ENCODE measurements at places on chromosomes 1 and 21.

DNA sequence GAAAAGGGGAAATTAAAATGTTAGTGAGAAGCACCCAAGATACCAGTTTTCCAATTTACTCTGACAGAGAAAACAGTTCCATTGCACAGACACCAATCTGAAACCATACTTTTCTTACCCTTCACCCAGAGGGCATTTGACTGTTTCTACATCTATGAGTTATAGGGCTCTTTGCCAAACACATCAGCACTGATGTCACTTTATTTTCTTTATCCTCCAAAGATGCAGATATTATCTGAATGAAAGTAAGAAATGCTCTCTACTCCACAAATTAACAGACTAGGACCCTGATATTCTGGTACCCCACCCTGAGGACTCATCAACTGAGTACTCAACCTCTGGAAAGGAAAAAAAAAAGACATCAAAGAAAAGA lies 24.2 kb upstream of the PEX19 start:
- no peak for DNase-seq

DNA sequence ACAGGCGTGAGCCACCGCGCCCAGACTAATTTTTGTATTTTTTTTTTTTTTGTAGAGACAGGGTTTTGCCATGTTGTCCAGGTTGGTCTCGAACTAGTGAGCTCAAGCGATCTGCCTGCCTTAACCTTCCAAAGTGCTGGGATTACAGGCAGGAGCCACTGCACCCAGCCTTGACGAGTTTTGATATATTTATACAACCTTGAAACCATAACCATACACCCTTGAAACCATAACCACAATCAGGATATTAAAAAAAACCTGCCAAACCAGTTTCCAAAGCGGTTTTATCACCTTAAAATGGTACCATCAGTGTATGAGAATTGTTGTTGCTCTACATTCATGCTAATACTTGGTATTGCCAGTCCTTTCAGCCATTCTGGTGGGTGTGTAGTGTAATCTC lies 3.7 kb upstream of the PHACTR4 start:
- no peak for DNase-seq

DNA sequence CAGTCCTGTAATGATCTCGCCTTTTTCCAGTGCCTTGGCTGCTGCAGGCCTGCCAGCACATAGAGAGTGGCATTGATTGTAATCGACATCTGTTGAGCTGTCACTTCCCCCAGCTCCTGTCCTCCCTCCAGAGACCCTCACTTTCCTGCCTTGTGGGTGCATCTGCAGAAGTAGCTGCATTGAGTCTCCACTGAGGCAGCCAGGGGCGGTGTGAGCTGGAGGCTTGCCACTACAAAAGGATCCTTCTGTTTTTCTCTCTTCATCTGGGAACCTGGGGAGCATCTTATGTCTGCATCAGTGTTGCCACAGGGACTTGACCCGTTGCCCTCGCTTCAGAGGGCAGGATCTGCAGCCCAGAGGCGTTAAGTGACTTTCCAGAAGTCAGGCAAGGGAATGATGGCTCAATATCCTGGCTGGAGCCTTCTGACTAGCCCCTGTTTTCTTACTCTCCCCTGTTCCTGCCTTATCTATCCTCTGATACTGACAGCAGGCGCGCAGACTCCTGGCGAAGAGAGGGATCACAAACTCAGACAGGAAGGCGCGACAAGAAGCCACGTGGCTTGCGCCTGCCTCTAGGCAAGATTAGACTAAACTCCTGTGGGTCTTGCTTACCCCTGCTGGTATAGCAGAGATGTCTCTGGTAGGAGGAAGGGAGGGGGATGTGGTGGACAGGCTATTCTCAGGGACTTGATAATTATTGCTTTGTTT lies 13.3 kb upstream of the FMOD start:
- no peak for DNase-seq

- DNase-seq, result no peak
Measured at GRCh38 chr1:232047473-232047872, 420.9 kb downstream of the DISC1 start.

DNA sequence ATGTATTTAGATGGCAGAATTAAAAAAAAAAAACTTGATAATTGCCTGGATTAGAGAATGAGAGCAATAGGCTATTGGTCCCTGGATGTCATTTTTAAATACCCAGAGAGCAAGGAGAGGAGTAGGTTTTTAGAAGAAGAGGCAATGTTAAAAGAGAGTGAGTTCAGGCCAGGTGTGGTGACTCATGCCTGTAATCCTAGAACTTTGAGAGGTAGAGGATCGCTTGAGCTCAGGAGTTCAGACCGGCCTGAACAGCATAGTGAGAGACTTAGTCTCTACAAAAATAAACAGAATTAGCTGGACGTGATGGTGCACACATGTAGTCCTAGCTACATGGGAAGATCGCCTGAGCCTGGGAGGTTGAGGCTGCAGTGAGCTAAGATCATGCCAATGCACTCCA lies 15.9 kb upstream of the MUTYH start:
- no peak for DNase-seq

GRCh38 chr1:71753746-71754145 lies 528.6 kb downstream of the NEGR1 start:
- DNase-seq, result no peak

- DNase-seq, result no peak
Measured at GRCh38 chr1:100926240-100926639, 30.4 kb downstream of the SLC30A7 start.

DNA sequence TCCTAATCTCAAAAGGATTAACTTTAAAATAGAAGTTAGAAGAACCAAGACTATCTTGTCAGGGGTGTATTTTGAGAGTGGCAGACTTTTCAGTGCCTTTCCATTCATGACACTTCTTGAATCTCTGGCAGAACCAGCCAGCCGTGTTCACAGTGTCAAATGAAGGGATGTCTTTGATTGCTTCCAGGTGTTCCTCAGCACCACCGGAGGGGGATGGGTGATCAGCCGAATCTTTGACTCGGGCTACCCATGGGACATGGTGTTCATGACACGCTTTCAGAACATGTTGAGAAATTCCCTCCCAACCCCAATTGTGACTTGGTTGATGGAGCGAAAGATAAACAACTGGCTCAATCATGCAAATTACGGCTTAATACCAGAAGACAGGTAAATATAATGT lies 32.3 kb downstream of the FMO1 start:
- no peak for DNase-seq

DNA sequence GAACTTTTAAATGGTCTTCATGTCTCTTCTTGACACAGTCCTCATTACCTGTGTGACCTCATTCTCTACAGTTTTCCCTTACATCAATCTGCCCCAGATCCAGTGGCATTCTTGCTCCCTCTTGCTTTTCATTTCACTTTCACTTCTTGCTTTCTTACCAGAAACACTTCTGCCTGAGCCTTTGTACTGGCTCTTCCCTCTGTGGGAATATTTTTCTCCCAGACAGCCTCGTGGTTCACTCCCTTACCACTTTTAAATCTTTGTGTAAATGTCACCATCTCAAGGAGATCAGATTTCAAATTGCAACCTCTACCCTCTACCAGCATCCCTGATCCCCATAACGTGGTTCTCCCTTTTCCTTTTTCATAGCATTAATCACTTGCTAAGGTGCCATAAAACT lies 73.2 kb downstream of the DISC1 start:
- no peak for DNase-seq

GRCh38 chr1:61056573-61057439 lies 25.6 kb upstream of the NFIA start:
- peak; percentile 48 for DNase-seq

DNA sequence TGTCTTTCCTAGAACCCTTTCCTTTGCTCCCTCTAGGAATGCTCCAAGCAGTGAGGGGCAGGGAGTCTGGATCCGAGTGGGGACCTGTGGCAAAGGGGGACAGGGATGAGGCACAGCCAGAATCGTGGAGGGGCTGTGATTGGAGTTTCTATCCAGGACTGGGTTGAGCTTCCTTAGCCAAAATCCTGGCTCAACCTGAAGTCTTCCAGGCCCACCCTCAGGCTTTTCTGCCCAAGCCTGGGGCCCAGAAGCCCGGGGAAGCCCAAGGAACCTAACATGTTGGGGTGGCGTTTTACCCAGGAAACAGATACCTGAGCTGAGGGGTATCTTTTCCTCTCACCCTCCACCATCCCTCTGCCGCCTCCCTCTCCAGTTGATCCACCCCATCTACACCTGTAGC lies 5.4 kb downstream of the MYOG start:
- no peak for DNase-seq

DNA sequence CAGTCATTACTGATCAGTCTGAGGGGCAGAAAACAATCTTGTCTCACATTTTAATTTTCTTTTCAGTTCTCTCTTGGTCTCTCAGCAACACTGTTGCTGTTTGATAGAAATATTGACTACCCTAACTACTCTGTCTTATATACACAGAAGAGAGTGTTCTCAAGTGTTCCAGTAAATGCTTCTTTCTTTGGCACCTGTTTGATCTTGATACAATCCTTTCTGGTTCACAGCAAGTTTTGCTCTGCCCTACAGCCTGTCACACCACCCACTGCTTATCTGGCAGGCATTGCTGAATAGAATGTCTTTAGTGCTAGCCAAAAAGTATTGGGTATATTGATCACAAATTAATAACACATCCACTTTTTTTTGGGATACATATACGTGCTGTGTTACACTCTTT lies 75.7 kb upstream of the WLS start:
- DNase-seq, result no peak

DNA sequence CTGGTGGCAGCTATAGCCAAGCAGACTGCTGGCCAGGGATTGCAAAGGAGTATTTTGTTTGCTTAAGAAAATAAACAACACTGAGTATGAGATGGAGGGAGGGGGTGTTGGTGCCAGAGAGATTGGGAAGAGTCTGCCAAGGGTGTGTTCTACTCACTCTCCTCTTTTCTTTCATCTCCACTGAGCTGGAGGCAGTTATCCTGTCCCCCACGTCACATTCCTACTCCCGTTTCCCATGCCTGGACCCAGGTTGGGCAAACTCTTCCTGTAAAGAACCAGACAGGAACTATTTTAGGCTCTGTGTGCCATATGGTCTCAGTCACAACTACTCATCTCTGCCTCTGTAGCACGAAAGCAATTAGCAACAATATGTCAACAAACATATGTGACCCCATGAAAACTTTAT lies 1.4 kb upstream of the IL24 start:
- DNase-seq, result no peak

DNA sequence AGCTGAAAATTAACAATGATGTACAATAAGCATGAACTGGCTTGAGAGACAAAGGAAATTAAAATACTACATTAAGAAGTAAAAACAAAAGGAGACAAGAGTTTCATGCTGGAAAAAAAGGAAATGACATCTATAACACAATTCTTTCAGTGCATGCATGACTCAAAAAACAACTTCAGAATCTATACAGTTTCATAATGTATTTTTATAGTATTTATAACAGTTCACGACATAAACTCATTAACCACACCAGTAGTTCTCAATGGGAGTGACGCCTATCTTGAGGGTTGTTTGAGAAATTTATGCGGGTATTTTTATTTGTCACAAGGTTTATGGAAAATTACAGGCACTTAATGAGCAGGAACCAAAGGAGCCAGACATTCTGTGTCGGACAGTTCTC lies 168.5 kb downstream of the SMYD3 start:
- DNase-seq, result no peak

DNA sequence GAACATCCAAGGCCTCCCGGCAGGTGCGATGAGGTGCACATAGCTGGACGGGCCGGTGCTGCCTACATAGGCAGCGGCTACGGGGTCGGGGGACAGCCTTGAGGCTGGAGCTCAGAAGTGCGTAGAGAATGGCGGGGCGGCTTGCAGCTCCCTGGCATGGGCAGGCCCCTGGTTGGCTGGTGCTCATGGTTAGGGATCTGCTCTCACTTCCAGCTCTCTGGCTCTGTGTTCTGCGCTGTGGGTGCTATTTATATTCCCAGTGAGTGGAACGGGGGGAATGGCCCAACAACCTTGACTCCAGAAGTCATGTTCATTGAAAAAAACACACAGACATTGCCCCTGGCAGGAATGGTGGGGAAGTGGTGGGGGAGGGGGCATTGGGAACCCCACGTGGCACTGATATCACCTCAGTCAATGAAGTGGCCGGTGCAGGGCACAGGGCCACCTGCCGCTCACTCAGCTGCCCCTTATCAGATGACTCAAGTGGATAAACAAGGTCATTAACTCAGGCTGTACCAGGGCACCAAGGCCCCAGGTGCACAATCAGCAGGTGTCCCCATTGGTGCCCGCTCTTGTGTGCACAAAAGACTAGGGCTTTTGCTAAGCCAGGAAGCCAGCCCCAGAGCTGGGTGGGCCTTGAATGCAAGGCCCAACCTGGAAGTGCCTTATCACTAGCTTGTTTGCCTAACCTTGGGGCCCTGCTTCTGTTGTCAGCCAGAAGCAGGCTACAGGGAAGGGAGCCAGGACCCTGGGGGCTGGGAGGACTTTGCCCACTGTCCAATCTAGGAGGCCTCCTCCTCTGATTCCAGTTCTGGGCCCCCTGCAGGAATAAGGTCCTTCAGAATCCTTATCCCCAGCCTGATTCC lies at the start of gene NR0B2:
Gene NR0B2, minus strand, starts transcription at position 222 of the 866 bp plus-strand sequence. Its CDS starts 35 bp downstream, at position 187.
- no peak for DNase-seq

- no peak for DNase-seq
Measured at GRCh38 chr1:208332774-208333126, 88.6 kb upstream of the PLXNA2 start.

DNA sequence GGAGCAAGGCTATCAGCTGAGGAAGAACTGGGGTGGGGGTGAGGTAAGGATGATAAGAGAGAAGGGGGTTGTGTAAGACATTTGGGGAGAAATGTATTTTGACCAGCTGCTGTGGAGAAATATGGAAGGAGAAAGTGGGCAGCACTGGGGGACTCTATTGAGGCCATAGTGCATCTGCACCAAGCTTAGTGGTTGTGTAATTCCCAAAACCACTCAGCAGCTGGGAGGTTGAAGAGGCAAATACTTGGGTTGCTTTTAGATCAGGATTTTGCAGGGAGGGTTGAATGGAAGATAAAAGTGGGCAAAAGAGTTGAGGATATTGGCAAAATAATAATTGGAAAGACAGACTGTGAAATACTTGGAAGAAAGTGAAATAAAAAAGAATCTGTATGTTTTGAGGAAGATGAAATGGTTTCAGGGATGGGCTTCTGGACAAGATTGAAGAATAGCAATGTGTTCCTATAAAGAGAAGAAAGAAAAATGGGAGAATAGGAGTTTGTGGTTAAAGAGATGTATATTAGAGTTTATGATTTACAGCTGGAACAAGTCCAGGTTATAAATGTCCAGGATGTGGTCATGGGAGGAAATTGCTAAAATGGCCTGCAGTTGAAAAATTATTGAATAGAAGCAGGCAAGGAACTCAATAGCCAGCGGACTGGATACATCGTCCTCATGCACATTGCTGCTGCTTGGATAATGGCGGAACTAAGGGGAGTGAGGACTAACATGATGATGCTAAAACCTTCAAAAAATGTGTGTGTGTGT lies 162.7 kb downstream of the DNM3 start:
- no peak for DNase-seq

DNA sequence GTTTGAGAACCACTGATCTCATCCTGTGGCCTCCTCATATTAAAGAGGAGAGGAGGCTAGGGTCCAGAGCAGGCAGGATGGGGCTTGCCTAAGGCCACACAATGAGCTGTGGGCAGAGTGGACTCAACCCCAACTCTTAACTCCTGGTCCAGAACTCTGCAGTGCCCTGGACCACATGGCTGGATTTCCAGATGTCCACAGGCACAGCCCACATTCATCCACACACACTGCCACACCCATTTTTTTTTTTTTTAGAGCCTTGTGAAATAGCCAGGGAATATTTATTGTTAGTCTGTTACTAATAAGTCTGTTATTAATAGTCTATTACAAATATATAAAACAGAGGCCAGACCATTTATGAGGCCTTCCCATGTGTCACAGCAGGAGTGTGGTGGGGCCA lies 192.2 kb downstream of the TRABD2B start:
- DNase-seq, result no peak

Measured in hippocampal formation (tissue), 2 donors.